Peyer's patch (tissue), 4 donors: ENCODE measurements at places on chromosomes 5 and 9.

GRCh38 chr5:68875351-68875750, 218.5 kb upstream of the SLC30A5 start:
- H3K36me3 ChIP-seq, result no peaks in the 10 kb centered on the region
- no peaks in the 10 kb centered on the region for H3K4me1 ChIP-seq
- DNase-seq, result no peak
- no peak overlapping the region for H3K4me3 ChIP-seq
- no peak overlapping the region for H3K27ac ChIP-seq
- H3K27me3 ChIP-seq, result no peaks in the 10 kb centered on the region

- no peaks in the 10 kb centered on the region for H3K36me3 ChIP-seq
- no peak overlapping the region for H3K27ac ChIP-seq
- H3K4me1 ChIP-seq, result no peaks in the 10 kb centered on the region
Measured at GRCh38 chr5:118293378-118293777, 695.0 kb downstream of the DTWD2 start.

- no peaks in the 10 kb centered on the region for H3K36me3 ChIP-seq
- H3K27ac ChIP-seq, result no peak overlapping the region
- DNase-seq, result no peak
- no peaks in the 10 kb centered on the region for H3K4me1 ChIP-seq
Measured at GRCh38 chr5:166365164-166365563, 1926.3 kb upstream of the WWC1 start.

- no peak overlapping the region for H3K27ac ChIP-seq
- DNase-seq, result no peak
- no peaks in the 10 kb centered on the region for H3K4me1 ChIP-seq
- no peaks in the 10 kb centered on the region for H3K36me3 ChIP-seq
Measured at GRCh38 chr9:72274441-72274840, 90.6 kb downstream of the ZFAND5 start.

DNA sequence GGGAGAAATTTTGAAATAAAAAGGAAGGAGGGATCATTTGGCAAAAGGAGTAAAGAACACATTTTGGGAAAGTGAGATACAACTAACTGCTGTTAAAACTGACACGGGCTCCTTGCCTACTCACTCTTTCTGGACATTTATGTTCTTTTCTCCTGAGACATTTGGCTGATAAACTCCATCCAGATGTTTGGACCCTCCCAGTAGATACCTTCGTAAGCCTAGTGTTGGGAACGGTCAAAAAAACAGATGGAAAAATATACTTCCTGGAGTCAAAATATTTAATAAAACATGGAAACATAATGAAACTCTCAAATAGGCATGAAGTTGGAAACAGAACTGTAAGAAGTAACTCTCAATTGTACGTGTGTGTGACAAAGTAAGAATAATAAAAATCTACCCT, 360.1 kb upstream of the RIOK2 start:
- no peaks in the 10 kb centered on the region for H3K36me3 ChIP-seq
- DNase-seq, result no peak
- H3K27ac ChIP-seq, result no peak overlapping the region
- no peaks in the 10 kb centered on the region for H3K27me3 ChIP-seq
- no peak overlapping the region for H3K4me3 ChIP-seq

GRCh38 chr5:154242964-154243376, 52.4 kb downstream of the GALNT10 start:
- H3K27ac ChIP-seq, result no peak overlapping the region
- no peaks in the 10 kb centered on the region for H3K36me3 ChIP-seq
- no peak overlapping the region for H3K4me3 ChIP-seq
- no peak for DNase-seq
- no peaks in the 10 kb centered on the region for H3K4me1 ChIP-seq

GRCh38 chr5:118888556-118888955, 99.8 kb downstream of the DTWD2 start:
- H3K27ac ChIP-seq, result no peak overlapping the region
- DNase-seq, result no peak
- H3K27me3 ChIP-seq, result no peaks in the 10 kb centered on the region
